ENCODE measurements at places on chromosomes 7 and 10.

GRCh38 chr10:48535416-48536155 is 69.3 kb downstream of the ARHGAP22 start:
- DNase-seq = no peak

- no peak for DNase-seq
Measured at GRCh38 chr7:2985866-2986265, 57.8 kb downstream of the CARD11 start.

DNA sequence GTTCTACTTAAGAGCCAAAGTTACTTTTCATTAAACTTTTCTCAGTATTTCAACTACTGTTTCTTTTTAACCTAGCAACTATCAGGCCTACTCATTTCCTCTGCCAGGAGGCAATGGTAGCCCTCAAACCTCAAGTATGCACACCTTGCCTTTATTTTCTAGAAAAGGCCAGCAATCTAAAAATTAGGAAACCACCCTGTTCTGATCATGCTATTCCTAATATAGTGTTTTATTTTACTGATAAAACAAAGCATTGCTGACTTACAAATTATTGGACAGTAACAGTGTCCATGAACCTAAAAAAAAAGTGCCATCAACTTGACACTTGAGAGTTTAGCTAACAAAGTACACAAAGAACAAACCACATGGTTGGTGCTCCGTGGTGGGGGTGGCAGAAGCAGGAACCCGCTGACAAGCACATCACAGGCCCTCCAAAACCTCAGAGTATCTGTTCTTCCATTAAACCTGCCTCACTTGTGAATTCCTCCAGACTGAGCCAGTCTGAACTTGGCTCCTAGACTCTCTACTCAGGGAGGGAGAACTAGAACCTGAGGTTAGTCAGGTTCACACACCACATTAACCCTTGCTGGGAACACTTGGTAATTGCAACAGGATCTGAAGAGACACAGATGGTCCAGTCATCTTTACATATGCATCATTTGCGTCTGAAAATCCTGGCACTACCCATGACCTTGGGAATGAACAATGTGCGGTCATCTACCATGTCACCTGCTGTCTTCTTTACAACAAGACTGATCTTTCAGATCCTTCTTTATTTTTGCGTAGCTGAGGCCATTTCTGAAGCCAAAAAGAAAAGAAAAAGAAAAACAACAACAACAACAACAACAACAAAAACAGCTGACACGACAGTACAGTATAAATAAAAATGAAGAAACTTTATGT is 31.9 kb downstream of the PIP4K2A start:
- DNase-seq = no peak

DNA sequence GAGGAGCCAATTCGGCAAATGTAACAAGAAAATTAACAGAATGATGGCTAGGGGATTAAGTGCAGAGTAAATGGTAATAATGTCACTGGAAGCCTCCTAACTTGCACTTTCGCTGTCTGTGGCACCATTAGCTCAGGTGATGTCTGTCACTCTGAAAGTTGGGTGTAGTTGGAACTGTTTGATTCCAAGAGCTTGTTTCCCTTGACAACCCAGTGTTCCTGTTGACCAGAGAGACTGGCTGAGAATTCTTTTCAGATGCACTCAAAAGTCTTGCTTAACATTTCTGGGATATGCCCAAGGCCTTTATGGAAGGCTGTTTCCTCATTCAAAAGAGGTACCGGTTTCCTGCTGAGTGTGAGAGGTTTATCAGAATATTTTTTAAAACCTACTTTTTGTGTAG is 49.6 kb downstream of the PLPP4 start:
- no peak for DNase-seq

- no peak for DNase-seq
Measured at GRCh38 chr10:48792121-48792520, 107.4 kb downstream of the WDFY4 start.

GRCh38 chr10:84012831-84013458 is 126.4 kb upstream of the GHITM start:
- DNase-seq = no peak

DNA sequence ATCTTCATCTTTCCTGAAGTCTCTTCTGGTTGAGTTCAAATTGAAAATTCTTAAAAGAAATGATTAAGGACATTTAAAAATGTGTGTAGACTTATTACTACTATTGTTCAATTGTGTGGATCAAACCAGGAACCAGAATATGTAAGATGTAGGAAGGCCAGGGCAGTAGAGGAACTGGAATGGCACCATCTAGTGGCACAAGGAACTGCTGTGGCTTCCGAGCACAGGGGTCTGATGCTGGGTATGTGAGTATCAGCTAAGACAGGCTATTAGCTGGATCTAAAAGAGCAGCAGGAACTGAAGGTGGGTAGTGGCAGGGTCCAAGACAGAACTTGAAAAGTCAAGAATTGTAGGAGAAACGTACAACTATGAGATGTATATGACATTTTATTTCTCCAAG is 247.3 kb downstream of the SEMA3A start:
- no peak for DNase-seq

GRCh38 chr10:75632805-75633462 is 201.5 kb downstream of the LRMDA start:
- no peak for DNase-seq

DNA sequence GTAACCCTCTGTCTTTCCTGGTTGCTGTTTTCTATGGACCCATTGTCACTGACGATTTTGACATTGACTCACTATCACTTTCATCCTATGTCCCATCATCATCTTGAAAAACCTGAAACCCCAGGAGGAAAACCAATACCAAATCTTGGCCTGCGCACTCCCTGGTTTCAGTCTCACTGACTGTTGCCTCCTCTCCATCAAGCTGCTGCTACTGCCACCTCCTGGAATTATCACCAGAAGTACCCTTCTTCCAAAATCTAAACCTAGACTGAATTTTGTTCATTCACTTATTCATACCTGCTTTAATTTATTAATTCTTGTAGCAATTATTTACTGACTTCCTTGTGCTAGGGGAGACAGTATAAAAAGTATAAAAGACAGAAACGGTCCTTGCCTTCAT is 44.5 kb upstream of the ACBD5 start:
- DNase-seq = no peak

DNA sequence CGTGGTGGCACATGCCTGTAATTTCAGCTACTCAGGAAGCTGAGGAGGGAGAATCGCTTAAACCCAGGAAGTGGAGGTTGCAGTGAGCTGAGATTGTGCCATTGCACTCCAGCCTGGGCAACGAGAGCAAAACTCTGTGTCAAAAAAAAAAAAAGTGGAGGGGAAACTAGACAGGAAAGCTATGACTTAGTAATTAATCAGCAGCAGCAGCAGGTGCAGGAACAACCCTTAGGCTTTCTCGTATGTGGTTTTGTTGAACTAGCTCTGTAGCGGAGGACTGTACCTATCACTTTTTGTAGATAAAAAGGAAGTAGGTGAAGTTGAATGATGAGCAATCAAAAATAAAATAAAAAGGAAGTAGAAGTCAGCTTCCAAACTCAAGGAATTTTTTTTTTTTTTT is 76.9 kb upstream of the KMT2C start:
- no peak for DNase-seq

DNA sequence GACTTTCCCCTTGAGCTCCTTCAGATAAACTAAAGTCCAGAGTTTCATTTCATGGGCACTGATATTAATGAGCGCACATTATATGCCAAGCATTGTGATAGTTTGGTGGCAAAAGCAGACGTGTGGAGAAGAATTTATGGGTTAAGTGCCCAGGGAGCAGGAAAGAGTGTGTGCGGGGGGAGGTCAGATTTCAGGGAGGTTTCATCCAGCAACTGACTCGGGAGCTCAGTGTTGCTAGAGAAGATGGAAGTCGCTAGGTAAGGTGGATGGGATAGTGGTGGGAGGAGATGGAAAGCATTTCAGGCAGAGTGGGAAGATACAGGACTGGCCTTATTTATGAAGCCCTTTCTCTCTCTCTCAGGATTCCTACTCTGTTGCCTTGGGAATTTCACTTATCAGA is 223.0 kb downstream of the SNX10 start:
- no peak for DNase-seq

GRCh38 chr10:36717118-36717517 is 408.3 kb upstream of the ANKRD30A start:
- no peak for DNase-seq

DNA sequence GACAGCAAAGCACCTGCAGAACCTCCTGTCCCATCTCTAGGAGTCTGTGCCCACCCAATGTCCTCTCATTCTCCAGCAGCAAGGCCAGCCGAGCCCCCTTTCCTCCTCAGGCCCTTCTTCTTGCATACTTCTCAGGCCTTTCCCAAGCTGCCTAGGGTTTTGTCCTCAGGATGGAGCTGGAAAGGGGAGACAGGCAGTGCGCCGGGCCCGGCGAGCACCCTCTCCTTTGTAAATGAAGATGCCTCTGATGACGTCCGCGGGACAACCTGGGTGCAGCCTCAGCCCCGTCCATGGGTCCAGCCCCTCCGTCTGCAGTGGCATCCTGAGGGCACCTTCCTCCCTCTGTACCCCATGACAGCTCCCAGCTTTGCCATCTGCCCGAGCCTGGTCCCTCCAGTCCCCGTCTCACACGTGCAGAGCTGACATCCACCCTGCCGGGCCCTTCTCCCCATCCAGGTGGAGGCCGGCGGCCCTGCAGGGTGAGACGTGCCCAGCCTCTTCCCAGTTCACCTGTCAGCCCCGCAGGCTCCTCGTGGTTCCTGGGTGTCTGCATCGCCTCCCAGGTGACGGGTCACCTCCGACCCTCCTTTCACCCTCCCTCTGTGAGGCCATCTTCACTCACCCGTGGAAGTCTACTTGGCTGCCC is 36.4 kb downstream of the JAKMIP3 start:
- no peak for DNase-seq

DNA sequence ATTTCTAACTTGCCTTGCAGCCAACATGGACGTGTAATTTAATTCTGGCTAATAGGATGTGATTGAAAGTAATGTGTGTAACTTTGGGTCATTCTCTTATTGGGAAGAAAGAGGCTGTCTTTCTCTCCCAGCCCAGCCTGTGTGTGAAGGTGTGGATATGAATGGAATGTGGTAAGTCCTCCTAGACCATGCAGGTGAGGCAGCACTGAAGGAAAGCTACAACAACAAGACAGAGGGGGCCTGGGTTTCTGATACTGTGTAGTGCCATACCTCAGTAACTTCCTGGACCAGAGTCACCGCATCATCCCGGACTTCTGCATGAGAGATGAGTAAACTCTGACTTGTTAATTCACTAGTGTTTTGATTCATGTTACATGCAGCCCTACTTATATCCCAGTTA is 237.0 kb downstream of the EXOC4 start:
- no peak for DNase-seq

- DNase-seq = no peak
Measured at GRCh38 chr7:42192851-42193461, 44.1 kb downstream of the GLI3 start.

DNA sequence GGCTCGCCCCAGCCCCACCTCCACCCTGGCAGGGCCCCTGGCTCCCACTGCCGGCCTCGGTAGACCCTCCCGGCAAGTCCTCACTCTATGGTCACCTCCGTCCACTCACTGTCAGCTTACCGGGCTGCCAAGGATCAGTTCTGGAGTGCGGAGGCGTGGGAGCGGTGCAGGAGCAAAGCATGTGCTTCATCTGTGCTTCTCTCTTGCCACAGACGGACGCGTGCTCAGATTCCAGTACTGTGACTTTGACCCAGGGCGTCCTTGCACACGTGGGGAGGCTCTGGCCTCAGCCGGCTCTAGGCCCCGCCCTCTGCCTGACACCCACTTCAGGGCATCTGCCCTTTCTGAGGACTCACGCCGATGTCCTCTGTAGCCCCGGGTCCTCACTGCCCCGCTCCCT is 547.5 kb upstream of the FOXK1 start:
- DNase-seq = no peak

DNA sequence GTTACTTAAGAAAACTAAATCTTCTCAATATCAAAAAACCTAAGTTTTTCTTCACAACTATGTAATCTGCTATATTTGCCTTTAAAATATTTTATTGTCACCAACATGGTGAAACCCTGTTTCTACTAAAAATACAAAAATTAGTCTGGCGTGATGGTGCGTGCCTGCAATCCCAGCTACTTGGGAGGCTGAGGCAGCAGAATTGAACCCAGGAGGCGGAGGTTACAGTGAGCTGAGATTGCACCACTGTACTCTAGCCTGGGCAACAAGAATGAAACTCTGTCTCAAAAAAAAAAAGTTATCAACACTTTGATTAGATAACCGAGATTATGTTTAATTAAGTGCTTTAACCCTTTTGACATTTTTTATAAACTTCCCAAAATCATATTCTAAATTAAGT is 28.3 kb upstream of the CLDN4 start:
- DNase-seq = no peak

DNA sequence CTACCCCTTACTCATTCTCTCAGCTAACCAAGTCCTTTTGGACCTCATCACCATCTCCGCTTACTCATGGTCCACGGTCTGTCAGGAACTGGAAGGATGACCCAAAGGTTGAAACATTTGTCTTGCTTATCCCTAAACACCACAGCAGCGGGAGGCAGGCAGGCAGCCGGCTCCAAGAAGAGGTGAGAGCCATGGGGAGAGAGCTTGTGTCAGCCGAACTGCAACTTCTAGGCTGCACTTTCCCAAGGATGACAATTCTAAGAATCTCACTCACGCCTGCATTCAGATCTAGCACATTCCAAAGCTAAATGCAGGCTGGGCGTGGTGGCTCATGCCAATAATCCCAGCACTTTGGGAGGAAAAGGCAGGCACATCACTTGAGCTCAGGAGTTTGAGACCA is 86.0 kb downstream of the SPDYE5 start:
- DNase-seq = no peak

GRCh38 chr10:97355571-97355975 is 21.0 kb upstream of the FRAT2 start:
- DNase-seq = no peak
